Panc1 (cell line): ENCODE measurements at places on chromosomes 5 and 9.

DNA sequence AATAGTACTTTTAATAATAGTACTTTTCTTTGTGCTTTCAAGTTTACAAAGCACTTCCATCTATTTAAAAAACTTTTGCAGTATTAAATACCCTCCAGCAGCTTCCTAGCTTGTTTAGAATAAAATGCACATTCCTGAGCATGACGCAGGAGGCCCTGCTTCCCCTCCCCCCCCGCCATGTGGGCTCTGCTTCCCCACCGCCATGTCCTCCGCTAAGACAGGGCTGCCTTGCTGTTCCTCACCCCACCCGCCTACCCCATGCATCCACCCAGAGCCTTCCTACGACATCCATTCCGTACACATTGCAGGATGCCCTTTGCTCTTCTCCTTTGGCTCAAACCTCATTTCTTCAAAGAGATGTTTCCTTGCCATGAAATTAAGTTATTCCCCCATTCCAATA is 205.9 kb upstream of the MSX2 start:
- DNase-seq = no peak

- DNase-seq = no peak
These were observed 239.6 kb downstream of the FANCC start for GRCh38 chr9:95077766-95078370.

- DNase-seq = no peak
These were observed 764.7 kb downstream of the MTRR start for GRCh38 chr5:8633696-8634095.

DNA sequence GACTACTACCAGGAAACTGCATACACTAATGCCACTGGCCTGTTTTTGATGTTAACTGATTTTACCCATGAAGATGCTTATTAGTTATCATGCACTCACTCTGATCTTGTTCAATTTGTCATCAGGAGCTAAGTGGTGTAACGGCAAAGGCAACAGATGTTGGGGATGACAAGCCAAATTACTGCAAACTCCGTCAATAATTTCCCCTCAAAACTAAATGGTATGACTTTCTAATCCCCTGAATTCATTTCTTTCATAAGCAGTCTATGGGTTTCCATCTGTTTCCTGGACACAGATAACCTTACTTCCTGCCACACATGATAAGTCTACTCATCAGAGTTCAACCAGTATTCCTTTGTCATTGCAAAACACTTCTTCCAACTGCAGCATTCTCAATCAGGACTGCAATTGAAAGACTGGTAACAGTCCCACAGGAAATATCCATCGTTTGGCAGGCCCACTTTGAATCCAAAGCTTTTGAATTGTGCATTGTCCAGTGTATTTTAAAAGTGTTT is 96.2 kb upstream of the SMC2 start:
- DNase-seq = no peak

- DNase-seq = no peak
These were observed 2.4 kb downstream of the NOL6 start for GRCh38 chr9:33471361-33471760.
